ENCODE measurements at places on chromosomes 16 and 17.

- peak; percentile 32 for DNase-seq
Measured at GRCh38 chr17:80759377-80759673, 214.7 kb downstream of the RPTOR start.

- DNase-seq = no peak
Measured at GRCh38 chr17:73427198-73427597, 115.4 kb upstream of the CDC42EP4 start.

- no peak for DNase-seq
Measured at GRCh38 chr17:79939094-79939435, 96.6 kb downstream of the TBC1D16 start.

- DNase-seq = peak; percentile 72
Measured at GRCh38 chr16:30927789-30928378, 4.5 kb downstream of the FBXL19 start.

GRCh38 chr16:4799171-4799855, 3.1 kb downstream of the ROGDI start:
- no peak for DNase-seq

- DNase-seq = no peak
Measured at GRCh38 chr17:42274812-42275526, 1.2 kb downstream of the STAT5B start.

DNA sequence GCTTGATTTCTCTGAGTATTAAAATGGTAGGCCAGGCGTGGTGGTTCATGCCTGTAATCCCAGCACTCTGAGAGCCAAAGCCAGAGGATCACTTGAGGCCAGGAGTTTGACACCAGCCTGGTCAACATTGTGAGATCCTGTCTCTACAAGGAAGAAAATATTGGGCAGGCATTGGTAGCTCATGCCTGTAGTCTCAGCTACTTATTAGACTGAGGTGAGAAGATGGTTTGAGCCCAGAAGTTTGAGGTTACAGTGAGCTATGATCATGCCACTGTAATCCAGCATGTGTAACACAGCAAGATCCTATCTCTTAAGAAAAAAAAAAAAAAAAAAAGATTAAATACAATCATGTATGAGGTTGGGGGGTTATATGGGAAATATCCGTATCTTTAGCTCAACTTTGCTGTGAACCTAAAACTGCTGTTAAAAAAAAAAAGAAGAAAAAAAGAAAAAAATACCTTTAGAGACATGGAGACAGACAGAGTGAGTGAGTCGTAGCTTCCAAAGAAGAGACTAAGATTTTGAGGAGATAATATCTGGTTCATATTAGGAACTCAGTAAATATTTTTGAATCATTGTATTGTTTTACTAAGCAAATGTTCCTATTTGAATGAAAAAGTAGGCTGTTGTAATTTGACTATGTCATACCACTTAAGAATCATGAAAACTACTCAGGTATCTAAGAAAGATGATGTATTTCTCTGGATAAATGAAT, 325.7 kb upstream of the TBX2 start:
- DNase-seq = no peak

DNA sequence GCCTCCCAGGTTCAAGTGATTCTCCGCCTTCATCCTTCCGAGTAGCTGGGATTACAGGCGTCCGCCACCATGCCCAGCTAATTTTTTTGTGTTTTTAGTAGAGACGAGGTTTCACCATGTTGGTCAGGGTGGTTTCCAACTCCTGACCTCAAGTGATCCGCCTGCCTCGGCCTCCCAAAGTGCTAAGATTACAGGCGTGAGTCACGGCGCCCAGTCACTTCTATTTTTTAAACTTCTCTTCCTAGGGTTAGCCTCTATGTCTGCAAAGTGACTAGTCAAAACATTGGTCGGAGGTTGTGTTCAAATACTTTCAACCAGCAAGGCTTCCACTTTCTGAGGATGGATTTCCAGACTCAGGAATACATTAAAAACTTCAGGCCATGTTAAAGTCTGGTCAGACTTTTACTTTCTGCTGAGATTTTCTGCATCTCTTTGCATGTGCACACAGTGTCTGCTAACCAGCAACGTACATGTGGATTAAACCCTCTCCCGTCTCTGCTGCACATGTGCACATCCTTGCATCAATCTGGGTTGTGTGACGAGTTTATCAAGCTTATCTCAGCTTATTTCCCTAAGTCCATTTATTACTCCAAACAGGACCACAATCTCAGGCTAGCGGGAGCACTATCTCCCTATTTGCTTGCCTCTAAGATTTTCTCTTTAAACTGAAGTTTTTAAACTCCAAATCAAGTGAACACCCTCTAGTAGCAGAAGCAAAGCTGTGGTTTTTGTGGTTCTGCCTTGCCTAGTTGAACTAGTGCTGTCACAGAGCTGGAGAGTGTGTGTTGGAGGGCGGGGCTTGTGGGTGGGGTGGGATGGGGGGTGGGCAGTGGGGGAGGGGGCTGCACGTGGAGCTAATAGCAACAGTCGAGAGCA, 525.2 kb upstream of the GOT2 start:
- peak; percentile 4 for DNase-seq

- peak; percentile 38 for DNase-seq
Measured at GRCh38 chr17:68909066-68909465, 46.1 kb downstream of the ABCA8 start.

GRCh38 chr17:65498816-65499215, 62.6 kb downstream of the AXIN2 start:
- no peak for DNase-seq

GRCh38 chr17:14301279-14302090, 604 bp downstream of the HS3ST3B1 start:
- DNase-seq = no peak

DNA sequence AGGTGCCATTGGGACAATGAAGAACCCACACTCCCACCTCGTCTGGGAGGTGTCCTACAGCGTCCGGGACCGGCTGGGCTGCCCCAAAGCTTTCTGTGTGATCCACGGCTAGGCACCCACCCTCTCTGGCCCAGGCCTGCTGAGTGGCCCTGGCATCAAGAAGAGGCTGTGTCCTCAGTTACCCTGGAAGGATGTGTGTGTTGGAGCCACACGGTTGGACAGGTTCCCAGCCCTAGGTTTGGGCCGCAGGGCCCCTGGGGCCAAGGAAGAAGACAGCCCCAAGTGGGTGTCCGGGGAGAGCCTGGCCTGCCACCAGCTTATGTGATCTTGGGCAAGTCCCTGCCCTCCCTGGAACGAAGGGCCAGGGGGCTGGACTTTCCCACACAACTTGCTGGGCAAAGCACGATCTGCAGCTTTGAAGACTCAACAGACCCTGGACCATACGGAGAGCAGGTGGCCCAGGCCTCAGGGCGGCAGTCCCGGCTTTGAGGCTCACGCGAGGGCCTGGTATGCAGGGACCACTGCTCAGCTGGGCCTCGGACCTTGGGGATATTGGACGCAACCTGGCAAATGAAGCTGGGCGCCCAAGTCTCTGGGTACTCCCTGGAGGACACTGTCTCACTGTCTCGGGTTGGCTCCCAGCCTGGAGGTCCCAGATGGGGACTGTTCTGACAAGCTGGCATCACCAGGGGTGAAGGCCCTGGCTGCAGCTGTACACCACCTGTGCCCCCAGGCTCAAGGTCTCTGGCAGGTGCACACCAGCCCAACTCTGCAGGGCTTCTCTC, 17.5 kb downstream of the MYBBP1A start:
- no peak for DNase-seq

DNA sequence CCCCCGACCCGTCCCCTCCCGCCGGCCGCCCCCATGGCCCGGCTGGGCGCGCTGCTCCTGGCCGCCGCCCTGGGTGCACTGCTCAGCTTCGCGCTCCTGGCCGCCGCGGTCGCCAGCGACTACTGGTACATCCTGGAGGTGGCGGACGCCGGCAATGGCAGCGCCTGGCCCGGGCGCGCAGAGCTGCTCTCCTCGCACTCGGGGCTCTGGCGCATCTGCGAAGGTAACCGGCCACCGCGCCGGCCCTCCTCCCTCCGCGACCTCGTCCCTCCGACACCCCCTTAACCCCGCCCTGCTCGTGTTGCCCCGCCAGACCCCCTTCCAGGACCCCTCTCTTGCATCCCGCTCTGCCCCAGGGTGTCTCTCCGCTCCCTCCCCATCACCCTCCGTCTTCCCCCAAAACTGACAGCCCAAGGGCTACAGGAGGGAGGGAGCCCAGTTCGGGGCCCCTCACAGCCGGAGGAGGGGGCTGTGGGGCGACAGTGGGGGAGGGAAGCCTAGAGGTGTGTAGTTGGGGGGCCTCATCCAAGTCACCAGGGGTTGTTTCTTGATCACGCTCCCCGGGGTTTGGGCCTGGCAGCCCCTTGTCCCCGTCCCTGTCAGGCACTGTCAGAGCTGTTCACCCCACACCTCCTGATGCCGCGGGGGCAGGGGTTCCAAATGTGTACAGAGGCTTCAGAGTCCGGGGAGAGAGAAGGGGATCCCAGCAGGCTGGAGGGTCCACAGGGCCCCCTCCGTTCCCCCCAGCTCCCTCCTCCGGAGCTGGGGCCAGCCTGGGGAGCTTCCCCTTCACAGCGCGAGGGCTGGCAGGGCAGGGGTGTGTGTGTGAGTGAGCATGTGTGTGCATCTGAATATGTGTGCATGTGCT, 794 bp downstream of the TMEM235 start:
- DNase-seq = no peak

GRCh38 chr16:68041783-68042182, 18.7 kb downstream of the DUS2 start:
- no peak for DNase-seq

DNA sequence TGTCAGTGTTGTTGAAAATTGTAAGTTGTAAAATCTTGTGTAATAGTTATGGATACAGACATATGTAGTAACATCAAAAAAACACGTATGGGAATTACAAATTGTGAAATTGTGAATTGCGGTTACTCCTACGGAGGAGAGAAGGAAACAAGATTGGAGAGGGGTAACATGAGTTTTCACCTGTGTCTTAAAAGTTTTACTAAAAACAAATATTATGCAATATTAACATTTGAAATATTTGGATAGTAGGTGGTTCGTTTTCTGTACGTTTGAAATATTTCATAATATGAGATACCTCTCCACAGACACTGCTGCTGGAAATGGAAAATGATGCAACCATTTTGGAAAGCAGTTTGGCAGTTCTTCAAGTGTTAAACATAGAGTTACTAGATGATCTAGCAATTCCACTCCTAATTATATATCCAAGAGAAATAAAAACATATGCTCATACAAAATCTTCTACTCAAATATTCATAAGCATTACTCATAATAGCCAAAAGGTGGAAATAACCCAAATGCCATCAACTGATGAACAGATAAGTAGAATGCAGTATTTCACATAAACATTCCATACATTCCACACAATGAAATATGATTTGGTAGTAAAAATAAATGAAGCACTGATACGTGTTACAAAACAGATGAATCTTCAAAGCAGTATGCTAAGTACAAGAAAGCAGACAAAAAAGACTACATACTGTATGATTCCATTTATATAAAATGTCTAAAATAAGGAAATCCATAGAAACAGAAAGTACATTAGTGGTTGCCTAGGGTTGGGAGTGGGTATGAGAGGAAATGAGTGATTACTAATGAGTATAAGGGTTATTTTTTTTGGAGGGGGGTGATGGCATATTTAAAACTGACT, 40.7 kb upstream of the ABCA10 start:
- DNase-seq = no peak

DNA sequence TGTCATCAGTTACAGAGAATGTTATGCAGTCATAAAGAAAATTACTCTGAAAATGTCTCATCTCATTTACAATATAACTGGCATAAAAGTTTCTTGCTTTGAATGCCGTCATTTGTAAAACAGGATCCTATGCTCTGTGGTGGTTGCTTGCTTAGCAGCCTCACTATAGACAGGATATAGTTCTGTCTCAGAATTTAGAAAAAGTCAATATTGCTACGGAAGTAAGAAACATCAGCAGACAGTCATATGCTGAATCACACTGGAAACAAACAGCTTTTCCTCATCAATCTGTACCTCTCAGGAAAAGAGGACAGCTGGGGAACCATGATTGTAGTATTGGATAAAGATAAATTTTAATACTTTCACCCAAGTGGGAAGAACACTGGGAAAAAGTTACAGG, 105.5 kb downstream of the MYO1D start:
- DNase-seq = no peak

DNA sequence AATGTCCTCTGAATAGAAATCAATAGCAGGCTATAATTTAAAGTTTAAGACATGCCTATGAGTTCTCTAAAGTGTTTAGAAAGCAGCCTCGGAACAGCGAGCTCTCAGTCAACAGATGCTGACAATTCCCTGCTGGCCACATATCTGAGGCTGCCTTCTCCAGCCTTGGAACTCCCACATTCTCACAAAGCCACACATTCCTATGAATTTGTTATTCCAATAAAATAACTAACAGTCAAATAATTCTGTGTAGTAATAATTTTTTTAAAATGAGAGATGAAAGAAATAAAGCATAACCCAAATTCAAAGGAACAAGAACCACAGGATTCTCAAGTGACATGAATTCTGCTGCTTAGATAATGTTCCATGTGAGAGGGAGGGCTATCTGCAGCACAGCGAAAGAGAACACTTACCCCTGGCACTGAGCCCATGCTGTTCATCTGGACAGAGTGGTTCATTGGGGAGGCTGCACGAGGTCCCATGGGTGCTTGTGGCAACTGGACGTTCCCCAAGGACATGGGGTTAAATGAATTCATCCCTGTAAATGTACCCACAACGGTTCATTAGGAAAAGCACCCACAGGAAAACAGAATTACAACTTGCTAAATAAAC, 56.9 kb upstream of the TRAP1 start:
- no peak for DNase-seq

GRCh38 chr17:10789694-10790271, 14.1 kb downstream of the TMEM238L start:
- no peak for DNase-seq
